T-cell (primary cell): ENCODE measurements at places on chromosomes 5 and 9.

DNA sequence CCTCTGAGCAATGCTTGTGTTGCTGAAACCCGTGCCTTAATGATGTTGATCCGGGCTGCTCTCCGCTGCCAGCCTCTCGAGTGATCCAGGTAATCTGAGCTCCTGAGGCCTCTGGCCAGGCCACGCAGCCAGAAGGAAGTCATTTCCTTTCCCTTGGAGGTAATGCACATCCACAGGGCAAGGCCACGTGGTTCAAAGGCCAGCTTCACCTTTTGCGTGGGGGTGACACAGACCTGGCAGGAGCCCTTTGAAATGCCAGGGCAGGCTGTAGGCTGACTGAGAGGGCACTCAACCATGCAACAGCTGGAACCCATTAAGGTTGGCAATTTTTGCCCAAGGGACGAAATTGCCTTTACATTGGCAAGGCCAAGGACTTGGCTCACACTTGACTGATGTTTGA, 80.4 kb downstream of the LIX1 start:
- no peak for DNase-seq

DNA sequence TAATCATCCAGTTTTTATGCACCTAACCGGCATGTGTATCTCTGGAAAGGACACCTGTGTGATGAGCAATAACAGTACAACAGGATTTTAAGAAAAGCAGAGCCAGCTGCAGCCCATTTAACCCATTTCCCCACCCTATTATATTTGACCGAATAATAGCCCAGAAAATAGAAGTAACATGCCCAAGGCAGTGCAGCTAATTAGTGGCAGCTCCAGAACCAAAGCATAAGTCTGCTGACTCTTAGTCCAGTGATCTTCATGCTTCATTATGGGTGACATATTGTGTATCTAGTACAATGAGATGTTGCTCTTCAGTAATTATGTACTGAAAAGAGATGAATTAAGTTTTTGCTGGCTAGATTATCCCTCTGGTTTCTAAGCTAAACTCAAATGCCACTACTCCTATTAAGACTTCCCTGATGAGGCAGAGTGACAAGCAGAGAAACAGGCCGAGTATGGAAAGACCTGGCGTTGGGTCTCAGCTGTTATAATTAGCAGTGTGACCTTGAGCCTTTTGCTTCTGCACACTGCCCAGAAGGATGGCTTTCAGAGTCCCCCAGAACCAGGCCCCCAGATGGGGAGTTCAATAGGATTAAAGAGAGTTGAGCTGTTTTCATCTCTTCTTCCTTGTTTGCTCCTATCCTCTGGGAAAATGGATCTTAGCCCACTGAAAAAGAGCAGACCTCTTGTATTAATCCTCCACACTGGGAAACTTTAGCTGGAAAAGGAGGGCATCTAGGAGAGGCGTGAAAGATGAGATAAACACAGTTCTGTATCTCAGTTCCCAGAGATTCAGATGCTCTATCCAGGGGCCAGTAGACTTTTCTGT, 10.8 kb upstream of the C1QTNF3 start:
- no peak for DNase-seq

GRCh38 chr9:13358128-13358527, 78.6 kb upstream of the MPDZ start:
- no peak for DNase-seq

GRCh38 chr9:34158362-34158869, 20.4 kb upstream of the UBAP1 start:
- no peak for DNase-seq

DNA sequence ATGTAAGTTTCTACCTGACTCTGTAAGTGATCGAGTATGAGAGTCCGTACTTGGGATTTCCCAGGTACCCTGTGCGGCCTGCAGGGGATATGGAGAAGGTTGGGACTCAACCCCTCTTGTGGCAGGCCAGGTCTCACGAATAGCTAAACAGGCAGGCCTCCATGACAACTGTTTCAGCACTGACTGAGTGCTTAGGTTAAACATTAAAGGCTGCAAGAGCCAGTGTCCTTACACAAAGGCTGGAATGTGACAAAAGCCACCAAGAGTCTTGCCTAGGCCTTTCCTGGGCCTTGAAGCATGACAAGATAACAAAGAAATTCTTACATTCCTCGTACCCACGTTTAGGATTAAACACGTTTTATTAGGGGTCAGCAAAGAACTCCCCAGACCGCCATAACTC, 58.6 kb downstream of the THBS4 start:
- DNase-seq = no peak

DNA sequence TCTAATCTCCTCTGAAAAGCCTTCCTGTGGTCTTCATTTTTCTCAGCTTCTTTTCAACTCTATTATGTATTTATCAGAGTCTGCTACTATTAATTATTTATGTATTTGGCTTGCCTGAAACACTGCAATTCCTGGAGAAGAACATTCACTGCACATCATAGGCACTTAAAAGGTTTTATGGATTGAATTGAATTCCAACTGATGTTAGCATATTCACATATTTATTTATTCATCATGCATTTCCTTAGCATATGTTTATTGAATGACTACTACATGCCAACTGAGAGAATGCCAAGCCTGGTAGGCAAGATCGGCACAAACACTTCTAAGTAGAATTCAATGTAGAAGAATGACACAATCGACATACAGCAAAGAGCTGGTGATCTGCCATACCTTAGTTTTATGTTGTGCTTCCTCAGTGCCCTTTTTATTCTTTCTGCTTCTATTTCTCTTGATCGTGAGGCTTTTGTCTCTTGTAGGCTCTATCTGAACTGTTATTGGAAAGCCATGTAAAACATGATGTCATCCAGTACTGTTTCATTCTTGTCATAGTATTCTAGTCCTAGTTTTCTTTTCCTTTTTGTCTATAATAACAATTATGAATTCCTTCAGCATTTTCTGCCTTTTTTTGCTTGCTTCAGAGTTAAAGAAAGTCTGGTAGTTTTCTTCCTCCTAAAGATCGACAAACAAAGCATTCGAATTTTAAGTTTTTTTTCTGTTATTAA, 454.2 kb downstream of the TLE4 start:
- no peak for DNase-seq

DNA sequence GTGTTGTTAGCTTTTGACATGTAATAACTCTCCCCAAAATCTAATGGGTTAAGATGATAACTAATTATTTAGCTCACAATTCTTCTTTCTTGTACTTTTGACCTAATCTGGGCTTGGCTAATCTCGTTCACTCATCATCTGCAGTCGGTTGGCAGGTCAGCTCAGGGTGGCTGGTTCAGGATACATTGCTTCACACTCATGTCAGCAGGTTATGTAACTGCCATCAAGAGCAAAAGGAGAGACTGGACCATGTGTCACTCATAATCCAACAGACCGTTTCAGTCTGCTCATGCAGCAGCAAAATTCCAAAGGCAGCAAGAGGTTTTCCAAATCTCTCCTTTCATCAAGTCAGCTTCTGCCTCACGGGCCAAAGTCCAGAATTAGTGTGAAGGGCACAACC, 998.4 kb upstream of the CTNND2 start:
- no peak for DNase-seq

DNA sequence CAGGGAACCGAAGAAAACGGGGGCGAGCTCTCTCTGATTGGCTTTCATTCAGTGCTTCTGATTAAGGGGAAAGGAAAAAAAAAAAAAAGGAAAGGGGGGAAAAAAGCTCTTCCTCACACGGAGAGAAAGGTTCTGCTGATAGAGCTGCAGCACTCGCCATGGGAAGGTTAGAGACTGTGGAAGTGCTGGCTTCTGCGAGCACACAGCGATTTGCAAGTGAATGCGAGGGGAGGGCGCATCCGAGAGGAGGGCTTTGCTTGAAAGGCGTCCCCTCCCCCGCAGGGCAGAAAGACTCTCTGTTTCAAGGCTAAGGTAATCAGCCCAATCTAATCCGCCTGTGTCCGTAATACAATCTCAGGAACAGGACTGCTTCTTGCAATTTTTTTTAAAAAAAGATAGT, at the start of gene CDH10:
Gene CDH10, minus strand, starts transcription at position 218 of the 400 bp plus-strand sequence. CDS start 51,488 bp downstream, outside the sequence.
- DNase-seq = no peak

DNA sequence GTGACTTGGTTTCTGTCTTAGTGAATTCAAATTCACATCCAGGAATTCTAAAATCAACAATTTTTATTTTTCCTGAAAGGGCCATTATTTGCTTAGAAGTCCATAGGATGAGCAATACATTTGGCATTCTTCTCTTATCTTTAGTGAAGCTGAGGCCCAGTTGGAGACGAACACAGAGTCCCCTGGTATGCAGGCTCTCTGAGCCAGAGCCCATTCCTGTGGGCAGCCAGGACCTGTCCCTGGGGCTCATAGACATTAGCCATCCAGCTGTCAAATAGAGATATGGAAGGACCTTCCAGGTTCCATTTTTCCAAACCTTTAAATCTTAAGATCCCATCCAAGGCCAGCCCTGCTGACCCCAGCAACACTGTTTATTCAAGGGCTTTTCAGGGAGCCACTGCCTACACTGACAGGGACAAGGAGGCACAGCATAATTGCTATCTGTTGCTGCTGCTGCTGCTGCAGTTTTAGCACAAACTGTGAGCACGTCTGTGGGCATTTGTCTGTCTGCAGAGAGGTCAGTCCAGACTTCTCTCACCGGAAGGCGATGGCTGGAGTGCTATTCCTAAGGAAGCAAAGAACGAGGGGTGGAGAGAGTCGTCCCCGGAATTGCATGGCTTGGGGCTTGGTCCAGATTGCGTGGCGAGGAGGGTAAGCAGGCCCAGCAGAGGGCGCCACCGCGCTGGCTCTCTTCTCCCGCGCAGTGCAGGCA, 639.0 kb downstream of the CCDC171 start:
- DNase-seq = no peak

DNA sequence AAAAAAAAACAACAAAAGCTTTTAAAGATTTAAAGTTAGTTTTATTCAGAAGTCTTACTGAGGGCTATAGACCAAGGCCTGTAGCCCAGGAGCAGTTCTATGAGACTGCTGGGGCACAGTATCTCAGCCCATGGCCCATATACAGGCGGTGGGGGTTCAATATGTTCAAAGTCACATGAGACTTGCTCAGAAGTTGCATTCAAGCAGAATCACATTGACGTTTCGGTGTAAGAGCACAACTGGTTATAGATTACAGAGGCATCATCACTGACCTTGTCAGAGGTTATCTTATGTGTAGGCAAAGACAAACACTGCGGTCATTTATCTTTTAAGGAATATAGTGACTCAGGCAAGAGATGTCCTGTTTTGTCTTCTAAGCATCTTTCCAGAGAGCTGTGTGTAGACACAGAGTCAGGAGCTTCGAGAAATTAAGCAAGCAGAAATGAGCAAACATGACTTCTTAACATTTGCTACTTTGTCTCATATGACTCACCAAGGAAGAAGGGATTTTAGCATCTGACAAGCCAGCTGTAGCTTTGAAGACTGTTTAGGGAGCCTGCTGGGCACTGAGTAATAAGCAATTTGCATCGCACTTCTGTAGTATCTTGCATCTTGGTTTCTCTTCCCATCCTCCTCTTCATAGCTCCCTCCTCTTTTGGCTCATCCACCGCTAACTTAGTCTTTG, 12.9 kb upstream of the F2RL1 start:
- no peak for DNase-seq

DNA sequence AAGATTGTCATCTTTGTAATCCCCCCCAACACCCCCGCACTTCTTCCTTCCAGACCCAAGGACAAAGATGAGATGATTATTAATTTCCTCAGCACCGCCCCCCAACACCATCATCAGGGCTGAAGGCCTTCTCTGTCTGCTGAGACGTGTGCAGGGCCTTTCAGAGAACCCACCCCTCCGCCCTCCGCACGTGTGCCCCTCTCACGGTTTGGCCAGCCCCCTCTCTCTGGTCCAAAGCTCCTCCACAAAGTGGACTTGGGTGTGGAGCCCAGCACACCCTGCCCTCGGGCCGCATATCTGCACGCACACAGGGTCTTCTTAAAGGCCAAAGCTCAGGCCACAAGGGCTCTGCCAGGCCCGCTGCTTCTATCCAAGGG, 32.0 kb downstream of the PAX5 start:
- DNase-seq = no peak

DNA sequence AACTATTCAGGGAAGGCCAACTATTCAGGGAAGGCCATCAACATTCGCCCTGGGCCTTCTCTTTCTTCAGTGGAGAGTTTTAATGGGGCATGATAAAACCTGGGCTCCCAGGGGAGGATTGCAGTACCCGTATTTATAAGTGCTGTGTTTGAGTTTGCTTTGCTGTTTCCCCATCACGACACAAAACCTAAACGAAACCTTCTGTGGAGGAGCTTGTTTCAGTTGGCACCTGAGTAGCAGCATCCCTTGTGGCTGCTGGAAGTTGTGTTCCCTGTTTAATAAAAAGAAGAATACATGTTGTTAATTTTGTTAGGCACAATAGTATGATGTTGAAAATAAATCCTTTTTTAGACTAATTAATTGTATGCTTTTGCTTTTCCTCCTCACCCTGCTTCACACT, 8.3 kb downstream of the WDR31 start:
- no peak for DNase-seq
